ENCODE measurements at places on chromosomes 7 and 10.

DNA sequence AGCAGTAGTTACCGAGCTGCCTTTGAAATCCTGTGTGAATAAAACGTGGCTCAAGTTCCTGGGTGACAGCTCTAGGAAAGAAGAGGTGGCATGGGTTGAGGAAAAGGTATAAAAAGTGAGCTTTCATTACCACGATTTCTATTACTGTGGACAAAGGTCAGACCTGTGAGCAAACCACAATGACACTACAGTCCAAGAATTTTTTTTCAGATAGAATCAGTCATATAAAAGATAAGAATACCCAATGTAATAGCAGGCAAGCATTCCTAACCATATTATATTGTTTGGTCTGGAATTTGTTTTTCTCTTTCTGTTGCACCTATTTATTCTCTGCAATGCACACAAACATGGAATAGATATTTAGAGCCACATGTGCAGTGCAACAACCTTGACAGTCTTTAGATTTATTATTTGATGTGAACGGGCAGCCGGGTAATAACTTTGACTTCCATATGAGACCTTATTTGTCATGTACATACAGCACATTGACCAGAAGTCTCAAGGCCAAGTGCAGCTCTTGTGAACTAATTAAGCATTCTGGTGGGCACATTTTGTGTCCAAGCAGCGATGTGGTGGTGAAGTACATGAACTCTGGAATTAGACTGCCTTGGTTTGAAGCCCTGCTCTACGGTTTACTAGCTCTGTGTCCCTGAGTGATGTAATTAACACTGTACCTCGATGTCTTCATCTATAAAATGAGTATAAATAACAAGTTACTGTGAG, 156.8 kb downstream of the NRCAM start:
- DNase-seq: no peak

- no peak for DNase-seq
Measured at GRCh38 chr10:52558090-52558489, 214.5 kb downstream of the MBL2 start.

- DNase-seq: no peak
Measured at GRCh38 chr7:26083113-26083512, 68.9 kb upstream of the NFE2L3 start.

DNA sequence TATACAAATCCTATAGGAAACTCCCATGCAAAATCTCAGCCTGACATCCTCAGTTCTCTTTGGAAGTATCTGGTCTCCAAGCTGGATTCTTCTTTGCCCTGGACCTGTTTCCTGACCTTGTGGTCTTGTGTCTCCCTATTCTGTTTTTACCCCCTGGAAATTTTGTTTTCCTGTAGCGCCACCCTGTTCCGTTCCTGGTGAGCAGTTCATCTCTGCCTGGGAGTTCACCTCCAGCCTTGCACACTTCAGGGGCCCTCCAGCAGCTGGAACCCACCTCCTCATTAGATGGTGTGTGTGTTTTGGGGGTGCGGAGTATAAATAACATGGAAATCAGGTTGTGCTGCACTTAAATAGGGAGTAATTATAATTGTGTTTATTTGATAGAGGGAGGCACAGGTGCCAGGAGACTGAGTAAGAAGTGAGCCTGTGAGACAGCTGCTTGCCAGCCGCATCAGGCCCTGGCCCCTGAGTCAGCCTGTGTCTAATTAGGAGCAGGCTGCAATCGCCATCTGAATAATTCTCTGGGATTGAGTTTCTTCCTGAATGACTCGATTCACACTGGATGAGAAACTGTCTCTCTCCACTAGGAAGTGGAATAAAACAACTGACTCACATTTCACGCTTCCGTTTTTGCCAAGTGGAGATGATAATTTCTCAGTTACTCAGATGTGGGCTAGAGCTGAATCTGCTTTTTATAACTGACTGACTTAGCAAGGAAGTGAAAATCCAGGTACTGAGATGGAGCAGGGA, 69.4 kb upstream of the HECTD2 start:
- DNase-seq: no peak
